Aorta (tissue), 5 donors: ENCODE measurements at places on chromosomes 12 and 14. TPM values are rescaled to one million over a fixed set of nuclear protein-coding genes. Genes with fewer than 3 reads are reported as not detected.

GRCh38 chr12:52003016-52003550 is 3.7 kb upstream of the TAMALIN start:
- DNase-seq = no peak

- DNase-seq = no peak
Observed at GRCh38 chr14:33524244-33524643, 426.6 kb downstream of the EGLN3 start.

- no peak for DNase-seq
Observed at GRCh38 chr12:110972866-110973265, 52.5 kb upstream of the MYL2 start.

DNA sequence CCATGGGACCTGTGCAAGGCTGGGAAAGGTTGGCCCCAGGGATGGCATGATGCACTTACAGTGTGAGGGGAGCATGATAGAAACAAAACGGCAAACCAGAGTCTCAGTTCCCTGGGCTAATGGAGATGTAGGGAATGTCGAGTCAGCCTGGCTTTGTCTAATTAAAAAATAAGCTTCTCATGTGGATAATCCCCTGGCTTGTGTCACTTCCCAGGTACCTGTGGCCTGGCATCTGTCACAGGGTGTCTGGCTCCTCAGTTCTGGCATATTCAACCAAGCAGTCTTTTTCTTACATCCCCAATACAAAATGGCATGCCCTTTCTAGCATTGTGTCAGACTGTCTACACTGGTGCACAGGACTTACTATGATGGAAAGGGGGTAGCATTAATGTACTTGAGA is 261.4 kb downstream of the GRIN2B start:
- DNase-seq = no peak

Gene SLC25A21
- total RNA-seq = 0.65 TPM
